ENCODE measurements at places on chromosomes 4 and X.
A peak's percentile ranks its signal among the peaks of the same experiment; 100 is the strongest.

- DNase-seq = no peak
Observed at GRCh38 chrX:139020801-139021200, 309.3 kb upstream of the FGF13 start.

DNA sequence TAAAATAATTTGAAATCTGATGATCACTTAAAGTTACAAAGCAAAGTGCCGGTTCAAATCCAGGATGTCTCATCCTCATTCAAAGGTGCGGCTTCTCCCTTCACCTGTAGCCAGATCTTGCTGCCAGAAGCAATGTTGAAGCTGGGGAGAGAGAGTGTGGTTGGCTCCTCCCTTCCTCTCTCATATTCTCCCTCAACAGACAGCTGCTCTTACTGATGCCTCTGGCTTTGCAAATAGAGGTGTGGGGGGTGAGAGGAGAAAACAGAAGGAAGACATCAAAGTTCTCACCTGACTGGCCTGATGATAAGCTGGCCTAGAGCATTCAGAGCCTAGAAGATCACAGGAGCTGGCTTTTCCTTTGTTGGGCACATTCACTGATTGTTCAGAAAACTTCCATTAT is 28.3 kb upstream of the BTC start:
- no peak for DNase-seq

GRCh38 chrX:73268463-73268862 is 53.8 kb upstream of the NAP1L2 start:
- DNase-seq = no peak

- DNase-seq = peak; percentile 77
Observed at GRCh38 chrX:41733939-41734338, 10.0 kb downstream of the GPR82 start.

DNA sequence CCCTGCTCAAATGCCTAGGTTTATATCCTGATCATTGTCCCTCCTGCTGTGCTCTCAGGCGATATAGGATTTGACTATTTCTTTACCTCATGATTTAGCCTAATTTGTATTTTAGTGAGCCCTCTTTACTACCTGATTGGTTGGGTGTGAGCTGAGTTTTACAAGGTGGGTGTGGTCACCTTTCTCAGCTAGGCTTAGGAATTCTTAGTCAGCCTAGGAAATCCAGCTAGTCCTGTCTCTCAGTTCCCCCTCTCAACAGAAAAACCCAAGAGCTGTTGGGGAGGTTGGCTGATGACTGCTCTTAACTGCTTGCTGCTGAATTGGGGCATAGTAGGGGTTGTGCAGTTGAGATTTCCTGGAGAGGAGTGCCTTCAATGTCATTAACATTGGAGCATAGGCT is 100.5 kb upstream of the AADAT start:
- DNase-seq = no peak

DNA sequence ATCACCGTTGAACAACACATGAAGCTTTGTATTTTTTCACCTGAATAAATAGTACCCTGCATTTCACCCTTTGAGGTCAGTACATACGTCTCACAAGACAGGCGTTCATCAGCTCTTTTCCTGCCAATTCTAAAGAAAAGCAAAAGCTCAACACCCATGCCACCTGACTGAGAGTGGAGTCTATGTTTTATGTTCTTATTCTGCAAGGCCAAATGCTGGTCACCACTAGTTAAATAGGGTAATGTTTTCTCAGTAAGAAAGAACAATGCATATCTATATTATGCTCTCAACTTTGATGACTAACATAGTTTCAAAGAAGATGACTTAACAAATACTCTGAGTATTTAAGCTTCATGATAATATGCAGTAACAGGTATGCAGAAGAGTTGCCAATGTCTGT is 336.3 kb upstream of the BMP3 start:
- no peak for DNase-seq

DNA sequence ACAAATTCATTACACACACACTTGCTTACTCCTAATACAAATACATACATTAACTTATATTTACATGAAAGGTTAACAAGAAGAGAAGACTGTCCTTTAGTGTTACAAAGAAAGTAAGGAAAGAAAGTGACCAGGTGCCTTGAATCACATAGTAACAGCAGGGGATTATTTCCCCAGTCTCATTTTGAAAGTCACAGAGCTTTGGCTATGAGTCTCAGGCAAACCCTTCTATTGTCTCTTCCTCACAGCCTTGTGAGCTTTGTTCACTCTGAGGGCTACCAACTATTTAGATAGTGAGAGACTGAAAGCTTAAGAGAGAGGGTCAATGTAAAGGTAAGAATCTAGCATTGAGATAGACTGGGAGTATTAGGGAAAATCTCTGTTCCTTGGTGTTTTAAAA is 161.6 kb downstream of the NPNT start:
- no peak for DNase-seq

GRCh38 chrX:387729-388128 is 1.0 kb upstream of the PPP2R3B start:
- DNase-seq = no peak

DNA sequence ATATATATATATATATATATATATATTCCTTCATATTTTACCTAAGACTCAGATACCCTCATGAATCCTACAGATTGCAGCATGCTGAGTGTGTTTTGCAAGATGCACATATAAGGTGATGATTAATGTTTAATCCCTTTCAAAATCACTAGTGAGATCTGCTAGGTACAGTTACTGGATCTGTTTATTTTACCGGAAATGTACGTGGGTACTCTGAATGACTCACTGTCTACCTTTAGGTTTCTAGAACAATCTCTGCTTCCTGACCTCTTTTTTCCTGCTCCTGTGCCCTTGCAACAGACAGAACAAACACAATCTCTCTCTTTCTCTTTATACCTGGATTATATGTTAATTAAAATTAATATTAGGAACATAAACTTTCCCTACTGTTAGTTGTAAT is 379.6 kb downstream of the FAM133A start:
- no peak for DNase-seq

DNA sequence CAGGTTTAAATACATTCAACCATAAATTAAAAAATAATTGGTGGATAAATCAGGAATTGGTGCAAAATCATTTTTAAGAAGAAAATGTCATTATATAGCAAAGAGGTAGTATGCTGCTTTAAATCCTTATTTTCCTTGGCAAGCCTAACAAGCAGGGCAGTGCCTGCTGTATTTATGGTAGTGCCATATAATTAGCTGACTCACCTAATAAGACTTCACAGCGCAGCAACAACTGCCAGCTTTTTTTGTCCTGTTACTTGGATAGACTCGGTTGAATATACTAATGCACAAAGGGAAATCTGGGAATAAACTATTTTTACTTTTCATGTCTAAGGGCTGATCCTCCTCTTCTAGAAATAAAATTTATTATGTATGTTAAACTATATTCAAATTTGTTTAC is 99.1 kb downstream of the SNCA start:
- no peak for DNase-seq
